ENCODE measurements at places on chromosomes 1 and 21.

DNA sequence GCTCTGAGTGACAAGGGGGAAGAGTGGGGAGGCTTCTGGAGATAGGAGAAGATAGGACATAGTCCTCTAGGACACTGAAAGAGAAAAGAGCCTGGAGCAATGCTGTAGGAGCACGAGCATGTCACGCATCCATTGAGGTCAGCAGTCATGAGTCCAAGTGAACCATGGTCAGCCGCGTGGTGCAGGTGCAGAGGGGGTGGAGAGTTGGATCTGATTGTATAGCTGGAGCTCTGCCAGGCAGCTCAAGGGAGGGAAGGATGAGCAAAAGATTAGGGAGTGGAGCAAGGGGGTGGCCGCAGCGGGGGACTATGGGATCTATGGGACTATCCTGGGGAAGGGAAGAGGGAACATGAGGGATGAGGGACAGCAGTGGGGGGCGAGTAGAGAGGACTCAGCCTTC lies 14.0 kb downstream of the PADI1 start:
- DNase-seq, result no peak

- no peak for DNase-seq
These were observed 2.8 kb upstream of the SPSB1 start for GRCh38 chr1:9289711-9290485.

DNA sequence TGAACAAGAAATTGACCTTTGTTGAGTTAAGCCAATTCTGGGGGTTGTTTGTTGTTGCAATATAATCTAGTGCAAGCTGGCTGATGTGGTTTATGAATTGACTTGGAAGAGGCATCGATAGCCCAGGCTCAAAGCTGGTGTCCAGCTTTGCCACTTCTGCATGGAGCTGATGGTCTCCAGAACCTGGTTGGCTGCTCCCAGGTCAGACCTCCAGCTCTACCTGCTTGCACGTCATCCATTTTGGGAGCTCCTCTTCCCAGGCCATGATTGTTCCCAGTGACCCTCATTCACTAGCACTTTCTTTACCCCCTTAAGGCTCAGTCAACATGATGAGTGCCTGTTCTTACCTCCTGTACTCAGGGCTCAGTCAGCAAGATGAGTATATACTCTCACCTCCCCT lies 5.8 kb upstream of the AJAP1 start:
- DNase-seq, result no peak

- DNase-seq, result no peak
These were observed 108.3 kb downstream of the POU2F1 start for GRCh38 chr1:167328816-167329483.

DNA sequence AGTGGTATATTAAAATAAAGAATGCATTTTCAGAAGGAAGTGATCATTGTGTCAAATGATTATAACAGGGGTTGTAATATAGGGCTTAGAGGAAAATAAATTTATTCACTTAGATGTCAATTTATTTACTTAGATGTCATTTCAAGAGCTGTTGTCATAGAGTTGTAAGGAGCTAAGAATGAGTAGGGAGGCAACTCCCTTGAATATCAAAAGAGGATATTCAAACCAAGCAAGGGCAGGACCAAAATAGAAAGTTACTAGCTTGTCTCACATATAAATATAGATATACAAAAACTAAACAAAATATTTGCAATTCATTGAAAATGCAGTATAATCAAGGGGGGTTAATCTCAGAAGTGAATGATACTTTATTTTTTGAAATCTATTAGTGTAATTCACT lies 16.0 kb upstream of the RASAL2 start:
- DNase-seq, result no peak

GRCh38 chr21:43696214-43696613 lies 22.7 kb upstream of the PDXK start:
- DNase-seq, result no peak

DNA sequence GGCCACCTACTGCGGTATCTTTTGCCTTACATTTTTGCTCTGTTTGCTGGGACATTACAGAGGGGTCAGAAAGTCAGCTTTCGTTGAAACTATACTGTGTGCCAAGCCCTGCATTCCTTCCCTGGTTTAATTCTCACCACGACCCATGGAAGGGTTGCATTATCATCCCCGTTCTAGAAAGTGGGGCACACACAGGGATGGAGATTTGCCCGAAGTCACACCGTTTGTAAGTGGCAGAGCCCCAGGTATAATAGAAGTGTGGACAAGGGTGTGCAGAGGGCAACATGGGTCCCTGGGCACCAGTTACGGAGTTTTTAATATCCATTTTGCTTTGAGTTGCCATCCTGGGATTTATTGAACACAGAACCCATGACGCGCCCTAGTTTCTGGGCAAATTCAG lies 11.8 kb downstream of the DMRTB1 start:
- DNase-seq, result no peak

DNA sequence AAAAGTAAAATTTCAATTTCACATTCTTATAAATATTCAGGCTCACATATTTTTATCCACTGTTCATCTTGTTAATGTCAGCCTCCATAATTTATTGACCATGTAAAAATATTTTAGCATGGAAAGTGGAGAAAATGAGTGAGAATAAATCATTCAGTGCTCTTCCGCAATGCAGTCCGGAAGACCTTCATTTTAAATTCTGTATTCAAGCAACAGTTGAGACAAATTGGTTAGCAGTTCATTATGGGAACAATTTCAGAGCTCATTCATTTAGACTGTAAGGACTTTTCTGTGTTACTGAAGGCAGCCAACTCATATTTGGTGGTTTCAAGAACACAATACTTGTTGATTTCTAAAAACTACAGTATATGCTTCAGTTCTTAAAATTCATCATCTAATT lies 97.8 kb downstream of the TYW3 start:
- no peak for DNase-seq

GRCh38 chr1:172733815-172734214 lies 74.9 kb downstream of the FASLG start:
- DNase-seq, result no peak

GRCh38 chr21:38859852-38860251 lies 54.1 kb downstream of the ETS2 start:
- no peak for DNase-seq

- no peak for DNase-seq
These were observed at the start of gene PINK1 for GRCh38 chr1:20633190-20634064. Gene PINK1 (plus strand): TSS chr1:20633458. CDS start chr1:20633549, 91 bp downstream.

Measured in SW 1271 (cell line).